ENCODE measurements at places on chromosomes 3 and 15. TPM values are rescaled to one million over a fixed set of nuclear protein-coding genes. Genes with fewer than 3 reads are reported as not detected.

DNA sequence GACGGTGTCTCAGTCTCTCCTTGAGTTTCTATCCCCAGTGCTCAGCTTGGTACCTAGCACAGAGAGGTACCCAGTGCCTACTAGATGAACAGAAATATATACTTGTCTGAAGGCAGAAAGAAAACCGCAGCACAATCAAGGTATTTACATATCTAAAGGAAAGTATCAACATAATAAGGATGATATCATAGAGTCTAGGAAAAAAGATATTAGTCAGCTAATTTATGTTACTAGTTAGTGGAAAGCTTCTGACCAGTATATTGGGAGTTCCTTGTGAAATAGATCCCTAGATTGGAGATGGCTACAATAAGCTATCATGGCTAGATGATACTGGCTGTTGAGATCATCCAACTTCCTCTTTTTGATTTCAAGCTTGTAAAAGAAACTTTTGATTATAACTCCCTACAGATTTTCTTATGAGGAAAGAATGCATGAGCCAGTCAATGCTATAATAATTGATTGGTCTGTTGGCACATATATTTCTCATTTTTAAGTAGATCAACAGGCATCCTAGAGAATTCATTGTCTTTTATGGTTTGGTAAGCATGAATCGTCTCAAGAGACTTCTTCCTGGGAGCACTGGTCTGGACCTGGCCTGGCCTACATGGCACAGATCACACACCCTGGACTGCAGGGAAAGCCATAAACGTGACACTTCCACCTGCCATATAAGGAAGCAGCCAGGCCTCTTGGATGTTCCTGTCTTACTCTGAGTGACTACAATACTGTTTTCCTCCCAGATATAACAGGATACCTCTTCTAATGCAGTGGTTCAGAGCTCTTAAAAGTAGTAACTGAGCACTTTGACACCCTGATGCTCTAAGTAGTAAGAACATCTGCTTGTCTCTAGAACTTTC, 60.7 kb downstream of the IMPG2 start:
- no peaks in the 10 kb centered on the region for H3K36me3 ChIP-seq
- H3K4me3 ChIP-seq = no peak overlapping the region
- no peaks in the 10 kb centered on the region for H3K27me3 ChIP-seq
- no peaks in the 10 kb centered on the region for H3K4me1 ChIP-seq

Gene PEX5L
- not detected for total RNA-seq

DNA sequence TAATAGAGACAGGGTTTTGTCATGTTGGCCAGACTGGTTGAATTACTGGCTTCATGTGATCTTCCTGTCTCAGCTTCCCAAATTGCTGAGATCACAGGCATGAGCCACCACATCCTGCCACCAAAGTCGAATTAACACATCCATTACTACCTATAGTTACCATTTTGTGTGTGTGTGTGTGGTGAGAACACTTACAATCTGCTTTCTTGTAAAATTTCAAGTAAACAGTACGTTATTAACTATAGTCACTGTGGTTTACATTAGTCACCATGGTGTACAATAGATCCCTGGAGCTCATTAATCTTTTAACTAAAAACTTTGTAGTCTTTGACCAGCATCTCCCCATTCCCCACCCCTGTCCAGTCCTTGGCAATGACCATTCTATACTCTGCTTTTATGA, 270.0 kb downstream of the NAALADL2 start:
- DNase-seq = no peak
- no peak overlapping the region for H3K27ac ChIP-seq
- H3K36me3 ChIP-seq = no peaks in the 10 kb centered on the region
- H3K4me3 ChIP-seq = no peak overlapping the region
- H3K27me3 ChIP-seq = no peaks in the 10 kb centered on the region

GRCh38 chr15:99427210-99427609, 138.6 kb upstream of the MEF2A start:
- no peak for DNase-seq
- H3K4me3 ChIP-seq = no peak overlapping the region
- H3K4me1 ChIP-seq = peaks cover 47% of the 10 kb centered on the region
- H3K27ac ChIP-seq = no peak overlapping the region

DNA sequence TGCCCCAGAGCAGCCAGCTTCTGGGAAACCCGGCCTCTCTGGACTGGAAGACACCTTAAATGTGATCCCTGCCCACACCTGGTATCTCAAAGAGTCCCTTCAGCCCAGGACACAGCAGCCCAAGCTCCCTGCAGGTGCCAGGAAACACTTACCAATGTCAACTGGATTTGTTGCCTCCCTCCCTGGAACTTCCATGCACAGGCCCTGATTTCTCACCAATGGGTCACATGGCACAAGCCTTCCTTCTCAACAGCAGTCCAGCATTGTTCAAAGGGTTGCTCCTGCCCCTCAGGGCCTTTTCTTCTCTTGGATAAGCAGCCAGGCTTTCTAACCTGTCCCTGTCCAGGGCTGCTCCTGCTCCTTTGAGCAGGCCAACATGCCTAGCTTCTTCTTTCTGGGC, 31.6 kb downstream of the ANP32A start:
- no peaks in the 10 kb centered on the region for H3K27me3 ChIP-seq
- no peak for DNase-seq
- peaks cover 51% of the 10 kb centered on the region for H3K36me3 ChIP-seq
- no peak overlapping the region for H3K4me3 ChIP-seq

GRCh38 chr3:184209146-184209923, 20.1 kb upstream of the VWA5B2 start:
- no peak overlapping the region for H3K4me3 ChIP-seq
- H3K36me3 ChIP-seq = no peaks in the 10 kb centered on the region
- DNase-seq = no peak
- H3K4me1 ChIP-seq = no peaks in the 10 kb centered on the region

DNA sequence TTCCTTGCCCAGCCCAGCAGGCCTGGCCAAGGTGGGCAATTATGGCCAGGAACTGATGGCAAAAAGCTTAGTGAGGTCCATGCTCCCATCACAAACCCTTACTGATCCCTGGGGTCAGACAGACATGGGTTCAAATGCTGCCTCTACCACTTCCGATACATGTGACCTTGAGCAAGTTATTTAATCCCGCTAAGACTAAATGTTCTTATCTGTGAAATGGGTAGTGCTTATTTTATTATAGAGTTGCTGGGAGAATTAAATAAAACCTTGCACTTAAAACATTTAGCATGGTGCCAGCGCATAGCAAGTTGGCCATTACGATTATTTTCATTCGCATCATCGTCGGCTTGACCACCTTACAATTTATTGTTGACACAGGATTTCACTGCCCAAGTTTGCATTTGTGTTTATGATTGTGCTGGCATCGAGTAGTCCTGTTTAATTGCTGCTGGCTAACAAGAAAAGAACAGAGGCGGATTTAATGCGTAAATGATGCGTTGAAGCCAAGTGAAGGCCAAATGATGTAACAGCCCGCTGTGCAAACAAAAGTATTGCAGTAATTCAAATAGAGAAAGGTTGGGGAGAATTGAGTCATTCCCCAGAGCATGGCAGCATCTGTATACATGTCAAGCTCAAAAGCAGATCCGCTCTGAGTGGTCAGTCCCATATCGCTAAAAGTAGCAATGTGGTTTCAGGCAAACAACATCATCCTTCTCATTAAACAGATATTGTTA, 7.3 kb upstream of the FURIN start:
- H3K27ac ChIP-seq = no peak overlapping the region
- H3K4me3 ChIP-seq = no peak overlapping the region
- DNase-seq = no peak
- H3K36me3 ChIP-seq = no peaks in the 10 kb centered on the region

- H3K4me3 ChIP-seq = no peak overlapping the region
- no peak overlapping the region for H3K27ac ChIP-seq
- H3K4me1 ChIP-seq = peaks cover 9% of the 10 kb centered on the region
- no peaks in the 10 kb centered on the region for H3K27me3 ChIP-seq
- DNase-seq = no peak
Observed at GRCh38 chr15:64731805-64732151, 43.6 kb downstream of the RBPMS2 start.

GRCh38 chr15:67521029-67521782, at the start of gene C15orf61:
Gene C15orf61, plus strand, starts transcription at chr15:67521131. Its CDS starts 118 bp downstream, at chr15:67521249.
- peak; percentile 70 for DNase-seq
- H3K36me3 ChIP-seq = no peaks in the 10 kb centered on the region
- peak within 1 kb of the TSS; percentile 78 for H3K4me3 ChIP-seq
- peak within 1 kb of the TSS; percentile 80 for H3K27ac ChIP-seq
- peaks cover 13% of the 10 kb centered on the region for H3K4me1 ChIP-seq
- H3K27me3 ChIP-seq = no peaks in the 10 kb centered on the region

DNA sequence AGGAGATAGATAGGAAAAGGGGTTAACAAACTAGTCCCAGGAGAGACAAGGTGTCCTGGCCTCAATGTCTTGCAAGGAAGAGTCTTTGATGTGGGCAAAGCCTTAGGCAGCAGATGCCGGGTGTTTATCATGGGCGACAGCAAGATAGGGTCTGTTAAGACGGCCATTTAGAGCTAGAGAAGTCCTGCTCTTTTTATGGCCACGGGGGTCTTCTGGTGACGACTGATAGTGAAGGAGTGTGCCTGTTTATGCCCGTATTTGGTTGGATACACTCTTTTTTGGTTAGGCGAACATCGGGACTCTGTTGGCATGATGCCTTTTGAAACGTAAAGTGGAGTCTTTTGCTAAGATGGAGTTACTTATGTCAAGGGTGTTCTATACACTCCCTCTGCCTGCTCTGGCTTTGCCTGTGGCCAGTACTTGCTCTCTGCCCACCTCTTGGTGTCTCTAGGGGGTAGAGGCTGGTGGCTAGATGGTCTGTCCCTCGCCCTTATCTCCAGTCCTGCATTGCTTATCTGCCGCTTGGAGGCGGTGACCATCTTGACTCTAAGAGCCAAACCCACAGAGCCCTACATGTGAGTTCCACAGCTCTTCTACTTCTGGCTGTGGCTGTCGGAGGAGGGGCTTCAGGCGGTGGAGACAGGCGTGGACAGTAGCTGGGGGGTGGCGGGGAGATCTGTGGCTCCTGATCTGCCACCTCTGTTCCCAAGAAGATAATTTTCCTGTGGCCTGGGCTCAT, 55.8 kb upstream of the ZBTB38 start:
- peaks cover 41% of the 10 kb centered on the region for H3K4me1 ChIP-seq
- no peak for DNase-seq
- peak overlapping the region; percentile 62 for H3K27ac ChIP-seq
- no peaks in the 10 kb centered on the region for H3K27me3 ChIP-seq

- H3K4me3 ChIP-seq = no peak overlapping the region
- no peaks in the 10 kb centered on the region for H3K27me3 ChIP-seq
- peak overlapping the region; percentile 27 for H3K27ac ChIP-seq
- H3K36me3 ChIP-seq = peaks cover 20% of the 10 kb centered on the region
Observed at GRCh38 chr3:38519651-38520050, 23.5 kb downstream of the EXOG start.

DNA sequence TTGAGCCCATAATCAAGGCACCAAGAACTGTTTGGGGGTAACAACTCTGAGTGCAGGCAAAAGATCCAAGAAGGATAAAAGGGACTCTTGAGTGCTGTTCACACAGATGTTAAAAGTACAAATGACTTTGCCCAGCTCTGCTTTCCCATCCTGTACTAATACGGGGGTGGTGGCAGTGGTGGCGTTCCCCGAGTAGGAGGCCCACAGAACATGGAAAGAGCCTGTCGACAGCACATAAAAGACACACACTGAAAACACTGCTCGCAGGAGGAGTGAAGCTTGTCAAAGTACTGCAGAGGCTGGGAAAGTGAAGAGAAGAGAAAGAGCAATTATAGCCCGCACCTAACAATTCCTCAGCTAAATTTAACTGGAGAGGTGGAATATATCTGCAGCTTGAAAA, 40.9 kb downstream of the HACD2 start:
- no peak overlapping the region for H3K27ac ChIP-seq
- H3K4me1 ChIP-seq = no peaks in the 10 kb centered on the region
- DNase-seq = no peak
- H3K36me3 ChIP-seq = peaks cover 2% of the 10 kb centered on the region
- no peaks in the 10 kb centered on the region for H3K27me3 ChIP-seq
- H3K4me3 ChIP-seq = no peak overlapping the region

DNA sequence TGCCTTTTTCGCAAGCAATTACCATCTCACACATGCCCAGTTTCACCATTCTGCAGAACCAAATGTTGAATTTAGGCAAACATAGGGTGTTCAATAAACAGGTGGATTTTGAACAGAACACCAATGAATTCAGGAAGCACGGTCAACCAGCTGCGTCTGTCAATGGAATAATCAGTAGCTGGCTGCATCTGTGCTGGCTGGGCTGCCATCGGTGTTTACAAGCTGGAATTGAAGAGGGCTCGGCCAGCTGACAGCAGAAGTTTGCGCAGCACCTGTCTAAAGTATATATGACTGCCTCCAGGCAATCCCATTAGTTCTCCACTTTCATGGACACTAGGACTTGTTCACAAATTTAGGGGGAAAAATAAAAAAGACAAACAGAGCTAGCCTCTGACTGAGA, 996.4 kb upstream of the CFAP20DC start:
- peaks cover 14% of the 10 kb centered on the region for H3K4me1 ChIP-seq
- DNase-seq = no peak
- H3K27me3 ChIP-seq = no peaks in the 10 kb centered on the region
- H3K4me3 ChIP-seq = no peak overlapping the region
- no peak overlapping the region for H3K27ac ChIP-seq
- H3K36me3 ChIP-seq = no peaks in the 10 kb centered on the region
